ENCODE measurements at places on chromosomes 2 and 18.
A peak's percentile ranks its signal among the peaks of the same experiment; 100 is the strongest.

GRCh38 chr18:73487966-73488365 is 620.2 kb upstream of the NETO1 start:
- DNase-seq, result no peak

- no peak for DNase-seq
Observed at GRCh38 chr18:59505356-59505755, 146.3 kb upstream of the LMAN1 start.

GRCh38 chr2:64551851-64552250 is 27.7 kb downstream of the AFTPH start:
- no peak for DNase-seq

GRCh38 chr2:74439803-74440377 is 1.8 kb downstream of the RTKN start:
- DNase-seq, result no peak

DNA sequence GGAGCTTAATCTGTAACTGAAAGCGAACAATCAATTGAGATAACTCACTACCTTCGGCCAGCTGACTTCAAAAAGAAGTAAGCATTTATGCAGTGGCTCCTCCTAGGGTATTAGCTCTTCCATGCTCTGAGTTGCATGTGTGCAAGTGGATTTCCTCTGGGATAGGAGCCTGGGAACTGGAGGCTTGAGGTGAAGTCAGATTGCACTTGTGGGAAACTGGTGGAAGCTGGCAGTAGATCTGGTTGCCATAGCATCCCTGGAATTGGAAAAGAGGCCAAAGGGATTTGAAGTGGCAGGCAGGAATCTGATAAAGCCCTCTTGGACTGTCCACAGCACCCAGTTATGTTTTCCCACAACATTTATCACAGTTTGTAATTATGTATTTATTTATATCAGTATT is 50.6 kb upstream of the FMNL2 start:
- no peak for DNase-seq

DNA sequence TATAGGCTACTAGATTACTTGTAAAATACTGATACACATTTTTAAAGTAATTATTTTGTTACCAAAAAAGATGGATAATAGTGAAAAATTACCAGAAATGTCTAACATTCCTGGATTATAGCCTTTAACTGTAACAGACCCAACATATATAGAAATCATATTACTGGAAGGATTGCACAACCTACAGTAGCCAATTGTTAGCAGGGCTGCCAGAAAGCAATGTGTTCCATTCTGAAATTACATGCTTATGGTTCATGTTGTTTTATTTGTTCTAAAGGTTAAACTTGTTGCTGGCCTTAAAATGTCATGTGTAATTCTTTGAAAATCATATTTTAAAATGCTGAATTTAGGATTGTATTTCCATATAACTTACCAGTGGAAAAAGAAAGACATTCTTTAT is 793.6 kb upstream of the ACVR2A start:
- DNase-seq, result no peak

- DNase-seq, result no peak
Observed at GRCh38 chr2:191304939-191305875, 60.0 kb downstream of the MYO1B start.

- no peak for DNase-seq
Observed at GRCh38 chr2:181309586-181309985, 147.6 kb upstream of the ITGA4 start.

- no peak for DNase-seq
Observed at GRCh38 chr18:42446195-42446594, 491.2 kb downstream of the PIK3C3 start.

GRCh38 chr2:44392338-44392943 is 30.7 kb downstream of the CAMKMT start:
- DNase-seq, result peak; percentile 5

DNA sequence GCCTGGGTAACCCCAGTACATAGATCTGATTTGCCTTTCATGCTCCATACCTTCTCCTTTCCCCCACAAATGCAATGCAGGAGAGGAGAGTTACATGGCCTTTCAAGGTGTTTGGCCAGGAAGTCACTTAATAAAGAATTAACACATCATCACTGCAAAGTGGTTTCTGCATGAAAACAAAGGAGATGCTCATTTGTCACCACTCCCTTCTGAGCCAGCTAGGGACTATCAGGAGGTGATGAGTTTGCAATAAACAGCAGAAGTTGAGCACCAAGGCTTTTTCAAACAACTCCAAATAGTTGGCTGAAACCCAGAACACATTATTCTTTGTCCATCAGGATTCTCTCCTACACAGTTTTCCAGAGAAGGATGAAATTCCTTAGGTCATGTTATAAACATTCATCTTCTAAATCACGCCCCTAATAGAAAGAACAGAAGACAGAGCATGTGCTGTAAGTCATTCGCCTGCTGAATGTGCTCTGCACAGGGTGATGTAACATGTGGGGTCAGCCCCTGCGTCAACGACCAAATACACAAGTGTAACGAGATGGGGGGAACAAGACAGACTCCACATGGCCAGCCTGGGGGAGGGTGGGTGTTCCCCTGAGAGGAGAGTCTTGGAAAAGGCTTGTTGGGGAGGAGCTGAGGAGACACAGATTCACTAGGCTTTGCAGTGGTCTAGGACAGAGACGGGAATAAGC is 87.3 kb upstream of the RMDN2 start:
- DNase-seq, result no peak

- DNase-seq, result no peak
Observed at GRCh38 chr2:151973013-151973900, 125.6 kb downstream of the CACNB4 start.

- DNase-seq, result no peak
Observed at GRCh38 chr2:171441470-171441869, 7.4 kb downstream of the DCAF17 start.

- no peak for DNase-seq
Observed at GRCh38 chr18:37654034-37654433, 88.4 kb upstream of the CELF4 start.

DNA sequence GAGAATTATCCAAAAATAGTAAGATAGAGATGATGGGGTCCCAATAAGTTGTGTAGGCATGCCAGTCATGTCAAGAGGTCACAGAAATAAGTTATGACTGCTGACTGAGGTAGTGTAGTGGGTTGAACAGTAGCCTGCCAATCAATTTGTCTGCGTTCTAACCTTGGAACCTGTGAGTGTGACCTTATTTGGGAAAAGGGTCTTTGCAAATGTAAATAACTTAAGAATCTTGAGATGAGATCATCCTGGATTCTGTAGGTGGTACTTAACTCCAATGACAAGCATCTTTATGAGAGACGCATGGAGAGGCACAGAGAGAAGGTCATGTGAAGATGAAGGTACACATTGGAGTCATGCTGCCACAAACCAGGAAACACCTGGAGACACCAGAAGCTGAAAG is 31.0 kb downstream of the ACVR1 start:
- DNase-seq, result no peak

DNA sequence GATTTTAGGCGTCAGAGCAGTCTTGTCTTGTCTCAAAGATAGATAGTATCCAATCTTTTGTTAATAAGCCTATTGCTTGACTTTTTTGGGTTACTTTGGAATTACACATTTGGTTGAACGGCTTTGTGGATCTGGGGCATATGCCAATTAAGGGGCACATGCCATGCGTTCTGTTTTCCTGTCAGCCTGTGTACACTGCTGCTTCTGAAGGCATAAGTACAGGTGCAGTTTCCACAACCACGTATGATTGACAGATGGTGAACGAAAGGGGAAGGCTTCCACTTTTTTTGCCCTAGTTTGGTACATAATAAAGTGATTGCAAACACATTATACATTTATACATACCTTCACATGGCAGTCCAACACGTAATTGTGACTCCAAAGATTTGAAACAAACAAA is 102.3 kb downstream of the RAPH1 start:
- no peak for DNase-seq

DNA sequence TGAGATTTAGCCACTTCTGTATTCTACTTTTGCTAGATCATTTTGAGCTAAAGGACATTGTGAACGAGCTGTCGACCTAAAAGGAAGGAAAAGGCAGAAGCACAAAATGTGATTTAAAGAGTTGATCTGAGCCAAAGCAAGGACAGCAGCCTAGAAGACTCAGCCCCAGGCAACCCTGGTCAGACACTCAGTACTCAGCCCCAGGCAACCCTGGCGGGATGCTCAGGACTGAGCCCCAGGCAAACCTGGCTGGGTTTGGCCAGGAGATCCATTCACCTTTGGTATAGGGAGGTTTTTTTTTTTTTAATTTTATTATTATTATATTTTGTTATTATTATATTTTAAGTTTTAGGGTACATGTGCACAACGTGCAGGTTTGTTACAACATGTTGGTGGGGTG is 34.3 kb upstream of the PXDN start:
- DNase-seq, result no peak

- peak; percentile 50 for DNase-seq
Observed at GRCh38 chr2:64859312-64860212, 129.6 kb upstream of the SLC1A4 start.

- no peak for DNase-seq
Observed at GRCh38 chr2:164890544-164890943, 48.9 kb upstream of the COBLL1 start.

DNA sequence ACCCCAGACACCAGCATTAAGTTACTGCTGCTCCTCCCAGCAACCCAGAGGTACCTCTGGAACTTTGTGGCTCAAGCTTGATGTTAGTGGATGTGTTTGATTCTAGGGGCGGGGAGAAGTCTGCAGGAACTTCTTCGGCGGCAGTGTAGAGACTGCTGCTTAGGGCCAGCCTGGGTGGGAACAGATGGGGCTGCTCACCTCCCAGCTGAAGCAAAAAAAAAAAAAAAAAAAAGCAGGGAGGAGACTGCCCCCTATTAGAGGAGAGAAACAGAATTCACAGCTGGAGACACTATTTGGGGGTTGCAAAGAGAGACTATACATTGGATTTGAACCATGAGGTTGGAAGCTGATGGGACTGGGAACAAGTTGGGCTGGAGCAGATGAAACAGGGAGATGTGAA is 28.6 kb upstream of the FAM136A start:
- no peak for DNase-seq

- no peak for DNase-seq
Observed at GRCh38 chr2:112644933-112645309, 818 bp upstream of the SLC20A1 start.

DNA sequence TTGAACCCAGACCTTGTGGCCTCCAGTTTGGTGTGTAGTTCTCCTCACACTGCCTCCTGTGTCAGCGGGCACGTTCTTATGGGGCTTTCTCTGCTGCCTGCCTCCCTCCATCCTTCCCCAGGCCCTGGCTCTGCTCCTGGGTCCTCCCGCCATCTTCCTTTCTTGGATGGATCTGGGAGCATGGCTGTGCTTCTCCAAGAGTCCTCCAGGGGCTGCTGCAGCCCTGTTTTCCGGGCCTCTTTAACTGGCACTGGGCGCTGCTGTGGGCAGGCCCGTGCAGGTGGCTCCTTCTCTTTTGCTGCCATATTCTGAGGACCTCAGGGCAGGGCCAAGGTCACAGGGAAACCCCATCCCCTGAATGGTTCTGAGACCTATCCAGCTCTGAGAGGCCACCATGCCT is 17.8 kb downstream of the THNSL2 start:
- no peak for DNase-seq

DNA sequence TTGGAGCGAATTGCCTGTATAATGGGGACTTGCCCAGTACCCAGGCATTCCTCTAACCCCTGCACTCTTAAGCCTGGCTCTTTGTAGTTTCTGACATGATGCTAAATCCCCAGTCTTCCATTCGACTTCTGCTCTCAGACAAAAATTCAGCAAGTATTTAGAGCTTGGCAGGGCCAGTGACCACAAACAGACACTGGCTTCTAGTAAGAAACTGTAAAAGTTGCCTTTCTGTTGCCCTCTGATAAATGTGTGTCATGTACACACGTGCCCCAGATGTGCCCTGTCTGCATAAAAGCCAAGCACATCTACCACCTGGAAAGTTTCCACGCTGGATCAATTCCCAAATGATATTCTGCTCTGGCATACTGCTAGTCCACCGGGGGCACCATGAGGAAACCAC is 18.0 kb downstream of the PAX3 start:
- no peak for DNase-seq

- no peak for DNase-seq
Observed at GRCh38 chr2:157221394-157221988, 36.0 kb upstream of the GALNT5 start.

GRCh38 chr2:102357937-102358336 is 2.3 kb downstream of the IL18R1 start:
- DNase-seq, result no peak

- no peak for DNase-seq
Observed at GRCh38 chr2:29117636-29118303, 2.6 kb downstream of the CLIP4 start.

DNA sequence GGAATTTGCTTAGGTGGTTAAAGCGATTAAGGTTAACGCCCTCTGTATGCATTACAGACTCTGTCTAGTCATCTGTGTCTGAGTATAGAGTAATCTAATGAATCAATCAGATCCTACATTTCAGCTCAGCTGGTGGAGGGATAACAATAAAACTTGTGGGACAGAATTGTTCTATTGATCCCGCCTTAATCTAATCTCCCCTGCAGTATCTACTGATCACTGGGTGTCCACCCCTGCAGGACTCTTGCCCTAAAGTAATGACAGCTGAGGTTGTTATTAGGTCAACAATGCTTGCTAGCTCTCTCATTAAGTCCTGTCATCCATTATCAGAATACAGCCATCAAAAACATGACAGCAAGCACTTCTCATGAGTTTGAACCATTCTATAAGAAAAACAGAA is 462.6 kb upstream of the TMEFF2 start:
- DNase-seq, result no peak

DNA sequence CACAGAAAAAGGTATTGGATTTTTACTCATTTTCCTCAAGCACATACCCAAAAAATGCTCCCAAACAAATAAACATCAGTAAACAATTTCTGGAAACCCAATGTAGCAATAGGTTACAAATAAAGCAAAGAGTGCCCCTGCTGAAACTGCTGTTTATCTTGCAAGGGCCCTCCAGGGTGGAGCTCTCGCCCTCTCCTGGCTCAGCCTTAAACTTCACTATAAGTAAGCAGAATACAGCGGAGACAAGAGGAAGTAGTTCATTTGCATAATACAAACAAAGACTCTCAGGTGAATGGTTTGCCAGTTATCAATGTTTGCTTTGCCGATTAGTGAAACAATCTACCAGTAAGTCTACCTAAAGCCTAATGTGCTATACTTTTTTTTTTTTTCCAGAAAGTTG is 437.6 kb downstream of the DLGAP1 start:
- DNase-seq, result no peak

DNA sequence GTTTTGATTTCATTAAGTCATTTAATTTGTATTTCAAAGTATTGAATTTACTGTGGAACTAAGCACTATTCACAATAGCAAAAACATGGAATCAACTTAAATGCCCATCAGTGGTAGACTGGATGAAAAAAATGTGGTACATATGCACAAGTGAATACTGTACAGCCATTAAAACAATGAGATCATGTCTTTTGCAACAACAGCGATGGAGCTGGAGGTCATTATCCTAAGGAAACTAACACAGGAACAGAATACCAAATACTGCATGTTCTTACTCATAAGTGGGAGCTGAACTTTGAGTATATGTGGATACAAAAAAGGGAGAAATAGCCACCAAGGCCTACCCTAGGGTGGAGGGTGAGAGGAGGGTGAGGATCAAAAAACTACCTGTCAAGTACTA is 164.4 kb downstream of the BABAM2 start:
- no peak for DNase-seq

DNA sequence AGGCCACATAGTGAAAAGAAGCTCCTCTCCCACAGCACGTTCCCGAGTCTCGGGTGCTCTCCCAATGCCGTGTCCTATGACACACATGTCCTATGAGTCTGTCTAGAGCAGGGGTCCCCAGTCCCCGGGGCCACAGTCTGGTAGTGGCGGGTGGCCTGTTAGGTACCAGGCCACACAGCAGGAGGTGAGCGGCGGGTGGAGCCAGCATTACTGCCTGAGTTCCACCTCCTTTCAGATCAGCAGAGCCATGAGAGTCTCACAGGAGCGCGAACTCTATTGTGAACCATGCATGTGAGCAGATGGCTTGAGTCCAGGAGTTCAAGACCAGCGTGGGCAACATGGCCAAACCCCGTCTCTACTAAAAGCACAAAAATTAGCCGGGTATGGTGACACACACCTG is 112.6 kb downstream of the ZBTB7C start:
- no peak for DNase-seq
